Right cardiac atrium (tissue), 5 donors: ENCODE measurements at places on chromosomes 4 and X.

DNA sequence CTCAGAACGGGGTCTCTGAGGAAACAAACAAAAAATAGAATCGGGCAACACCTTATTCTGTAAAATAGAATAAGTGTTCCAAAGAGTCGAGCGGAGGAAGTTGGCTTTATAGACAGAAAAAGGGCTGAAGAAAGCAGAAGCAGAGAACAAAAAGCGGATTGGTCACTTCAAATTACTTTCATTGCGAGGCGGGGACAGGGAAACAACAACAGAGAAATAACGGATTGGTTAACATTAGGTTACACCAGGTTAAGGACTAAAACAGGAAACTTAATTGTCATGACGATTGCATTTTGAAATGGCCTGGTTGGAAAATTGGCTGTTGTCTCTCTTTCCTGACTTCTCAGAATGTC is 433 bp upstream of the COQ2 start:
- no peak for DNase-seq

- no peak for DNase-seq
Measured at GRCh38 chr4:90799895-90800294, 672.7 kb downstream of the CCSER1 start.

GRCh38 chr4:53558065-53558801 is 33.1 kb downstream of the LNX1 start:
- DNase-seq = no peak

- DNase-seq = no peak
Measured at GRCh38 chr4:125016892-125017299, 297.9 kb upstream of the FAT4 start.
